CD4-positive, alpha-beta memory T cell (primary cell): ENCODE measurements at places on chromosomes 11 and 22. TPM values are rescaled to one million over a fixed set of nuclear protein-coding genes. Genes with fewer than 3 reads are reported as not detected.

GRCh38 chr11:12674936-12675696 lies 895 bp downstream of the TEAD1 start:
- peaks cover 11% of the 10 kb centered on the region for H3K4me1 ChIP-seq
- no peaks in the 10 kb centered on the region for H3K36me3 ChIP-seq
- H3K27me3 ChIP-seq, result peaks cover 14% of the 10 kb centered on the region
- no peak for DNase-seq

DNA sequence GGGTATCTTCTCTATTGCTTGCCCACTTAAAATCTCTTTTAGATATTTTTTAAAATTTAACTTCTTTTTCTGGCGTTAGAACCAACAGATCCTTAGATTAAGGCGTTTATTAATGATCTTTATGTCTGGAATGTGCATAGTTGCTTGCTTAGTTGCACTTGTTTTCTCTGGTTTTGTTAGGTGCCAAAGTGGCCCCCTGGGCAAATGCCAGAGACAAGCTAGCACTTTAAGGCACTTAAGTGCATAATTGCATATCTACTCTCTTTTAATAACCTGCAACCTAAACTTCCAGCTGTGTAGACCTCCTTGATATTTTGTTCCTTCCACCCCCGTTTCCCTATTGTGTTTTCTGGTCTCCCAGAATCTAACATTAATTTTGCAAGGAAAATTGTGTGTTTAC lies 3.3 kb downstream of the RBM4 start:
- DNase-seq, result no peak
- H3K4me3 ChIP-seq, result no peak overlapping the region
- peaks cover 69% of the 10 kb centered on the region for H3K36me3 ChIP-seq
- peak overlapping the region; percentile 3 for H3K27ac ChIP-seq
- H3K27me3 ChIP-seq, result no peaks in the 10 kb centered on the region

WNT11 gene
- total RNA-seq, result not detected

DNA sequence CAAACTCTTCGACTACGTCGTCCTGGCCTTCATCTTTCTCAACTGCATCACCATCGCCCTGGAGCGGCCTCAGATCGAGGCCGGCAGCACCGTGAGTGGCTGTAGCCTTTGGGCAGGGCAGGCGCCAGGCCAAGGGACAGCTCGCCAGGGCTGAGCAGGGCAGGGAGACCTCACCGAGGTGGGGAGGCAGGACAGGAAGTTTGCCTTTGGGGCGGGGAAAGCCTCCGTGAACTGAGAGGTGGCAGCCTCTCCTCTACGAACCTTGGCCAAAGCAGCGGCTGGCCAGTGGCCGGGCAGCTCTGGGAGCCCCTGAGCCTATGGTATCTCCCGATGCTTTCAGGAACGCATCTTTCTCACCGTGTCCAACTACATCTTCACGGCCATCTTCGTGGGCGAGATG lies 93.2 kb downstream of the CACNA1I start:
- no peak for DNase-seq
- peaks cover 50% of the 10 kb centered on the region for H3K4me1 ChIP-seq
- no peak overlapping the region for H3K27ac ChIP-seq
- H3K4me3 ChIP-seq, result no peak overlapping the region
- no peaks in the 10 kb centered on the region for H3K27me3 ChIP-seq

DNA sequence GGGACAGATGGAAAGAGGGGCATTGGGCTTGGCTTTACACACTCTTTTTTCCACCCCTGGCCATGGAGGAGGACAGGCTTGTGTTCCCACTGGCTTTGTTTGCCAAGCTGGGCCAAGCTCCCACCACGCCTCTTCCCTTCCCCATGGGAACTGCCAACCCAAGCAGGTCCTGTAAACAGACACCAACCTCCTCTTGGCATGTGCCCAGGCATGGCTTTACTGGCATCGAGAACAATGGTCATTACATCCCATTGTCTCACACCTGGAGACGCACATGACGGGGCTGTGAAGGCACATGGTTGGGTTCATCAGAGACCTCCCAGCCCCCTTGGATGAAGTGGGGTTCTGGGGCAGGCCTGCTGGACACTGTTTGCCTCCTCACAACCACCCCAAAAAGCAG lies 11.7 kb downstream of the SEC14L3 start:
- H3K36me3 ChIP-seq, result no peaks in the 10 kb centered on the region
- no peak overlapping the region for H3K4me3 ChIP-seq
- H3K27me3 ChIP-seq, result peaks cover 5% of the 10 kb centered on the region
- H3K4me1 ChIP-seq, result no peaks in the 10 kb centered on the region
- DNase-seq, result no peak

- H3K27ac ChIP-seq, result no peak overlapping the region
- H3K4me1 ChIP-seq, result peaks cover 34% of the 10 kb centered on the region
- H3K36me3 ChIP-seq, result no peaks in the 10 kb centered on the region
- no peak overlapping the region for H3K4me3 ChIP-seq
- no peaks in the 10 kb centered on the region for H3K27me3 ChIP-seq
- DNase-seq, result no peak
These were observed 1.9 kb upstream of the NDUFC2 start for GRCh38 chr11:78081583-78081982.

GRCh38 chr11:122100756-122101080 lies 15.3 kb downstream of the BLID start:
- no peak overlapping the region for H3K27ac ChIP-seq
- peaks cover 5% of the 10 kb centered on the region for H3K4me1 ChIP-seq
- no peaks in the 10 kb centered on the region for H3K36me3 ChIP-seq
- no peak for DNase-seq
- H3K27me3 ChIP-seq, result peaks cover 5% of the 10 kb centered on the region

GRCh38 chr11:115345361-115345760 lies 158.9 kb downstream of the CADM1 start:
- no peaks in the 10 kb centered on the region for H3K36me3 ChIP-seq
- no peak overlapping the region for H3K27ac ChIP-seq
- no peaks in the 10 kb centered on the region for H3K4me1 ChIP-seq
- no peak for DNase-seq
- no peaks in the 10 kb centered on the region for H3K27me3 ChIP-seq

OR10G8 gene
- total RNA-seq, result not detected

DNA sequence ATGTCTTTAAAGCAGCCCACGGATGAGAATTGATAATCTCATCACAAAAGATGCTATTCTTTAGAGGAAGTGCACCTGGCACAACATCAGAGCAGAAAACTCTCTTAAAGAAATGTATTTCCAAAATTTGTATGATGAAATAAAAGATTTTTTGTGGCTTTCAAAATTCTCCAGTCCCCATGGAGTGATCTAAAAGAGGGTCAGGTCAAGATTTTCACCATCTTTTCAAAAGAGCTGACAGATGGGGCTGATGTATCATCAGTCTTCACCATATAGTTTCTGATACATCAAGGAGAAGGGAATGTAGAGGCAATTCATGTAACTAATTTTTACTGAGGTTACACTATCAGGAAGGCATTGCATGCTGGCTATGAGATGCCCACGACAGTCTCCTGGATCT lies 11.7 kb downstream of the ME3 start:
- H3K36me3 ChIP-seq, result no peaks in the 10 kb centered on the region
- H3K27ac ChIP-seq, result no peak overlapping the region
- DNase-seq, result no peak
- no peak overlapping the region for H3K4me3 ChIP-seq
- no peaks in the 10 kb centered on the region for H3K27me3 ChIP-seq

GRCh38 chr22:35064664-35065063 lies 1.3 kb upstream of the ISX start:
- H3K4me1 ChIP-seq, result no peaks in the 10 kb centered on the region
- H3K4me3 ChIP-seq, result no peak overlapping the region
- DNase-seq, result no peak
- H3K27me3 ChIP-seq, result no peaks in the 10 kb centered on the region
- no peak overlapping the region for H3K27ac ChIP-seq

- no peaks in the 10 kb centered on the region for H3K36me3 ChIP-seq
- no peak for DNase-seq
- H3K27ac ChIP-seq, result no peak overlapping the region
- H3K27me3 ChIP-seq, result no peaks in the 10 kb centered on the region
- no peak overlapping the region for H3K4me3 ChIP-seq
- H3K4me1 ChIP-seq, result no peaks in the 10 kb centered on the region
These were observed 200.0 kb upstream of the NAV2 start for GRCh38 chr11:19512618-19513017.
